ENCODE measurements at places on chromosomes 1 and 21.

DNA sequence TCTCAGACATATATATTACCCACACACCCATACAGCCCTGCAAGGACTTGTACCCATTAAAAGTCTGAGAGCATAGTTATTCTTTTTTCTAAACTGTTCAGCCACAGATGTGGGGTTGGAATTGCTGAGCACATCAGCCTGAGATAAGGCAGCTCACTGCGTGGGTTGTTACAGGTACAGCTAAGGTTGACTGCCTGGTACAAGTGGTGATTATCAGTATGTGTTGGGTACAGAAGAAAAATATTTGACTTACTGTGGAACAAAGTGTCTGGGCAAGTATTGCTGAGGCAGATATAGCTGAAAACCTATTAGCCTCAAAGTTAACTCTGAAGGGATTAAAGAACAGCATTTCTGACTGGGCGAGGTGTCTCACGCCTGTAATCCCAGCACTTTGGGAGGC is 5.0 kb downstream of the STX12 start:
- no peaks in the 10 kb centered on the region for H3K27me3 ChIP-seq
- peaks cover 17% of the 10 kb centered on the region for H3K4me1 ChIP-seq
- no peak for DNase-seq

GRCh38 chr1:50659107-50659662 is 235.9 kb upstream of the DMRTA2 start:
- H3K4me1 ChIP-seq = no peaks in the 10 kb centered on the region
- H3K27me3 ChIP-seq = no peaks in the 10 kb centered on the region
- H3K36me3 ChIP-seq = no peaks in the 10 kb centered on the region

DNA sequence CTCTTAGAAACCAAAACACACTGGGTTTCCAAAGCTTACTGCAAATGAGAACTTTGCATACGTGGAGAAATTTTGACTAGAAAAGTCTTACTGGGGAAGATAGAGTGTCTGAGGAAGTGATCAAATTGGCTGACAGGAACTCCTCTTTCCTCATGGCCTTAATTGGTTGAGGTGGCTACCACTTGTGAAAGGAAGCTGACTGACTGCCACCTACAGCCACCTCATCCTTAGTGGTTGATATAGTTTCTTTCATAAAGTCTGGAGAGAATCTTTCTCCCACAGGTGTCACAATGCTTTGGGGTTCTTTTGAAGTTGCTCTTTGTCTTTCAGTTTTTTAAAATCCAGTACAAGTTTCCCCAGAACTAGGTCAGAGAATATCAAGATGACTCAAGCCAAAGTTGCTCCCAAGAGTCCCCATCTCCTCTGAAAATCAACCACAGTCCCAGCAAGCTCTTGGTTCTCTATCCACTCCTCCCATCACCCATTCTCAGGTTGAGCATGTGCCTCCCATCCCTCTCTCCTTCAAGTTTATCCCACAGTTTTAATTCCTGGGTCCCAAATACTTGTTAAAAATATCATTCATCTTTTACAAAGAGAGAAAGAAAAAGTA is 43.3 kb downstream of the GPR88 start:
- H3K4me1 ChIP-seq = peaks cover 11% of the 10 kb centered on the region
- no peak for DNase-seq
- H3K27ac ChIP-seq = no peak overlapping the region
- H3K36me3 ChIP-seq = no peaks in the 10 kb centered on the region
- H3K27me3 ChIP-seq = no peaks in the 10 kb centered on the region

- H3K4me1 ChIP-seq = peaks cover 9% of the 10 kb centered on the region
- peak overlapping the region; percentile 11 for H3K27ac ChIP-seq
- no peak overlapping the region for H3K4me3 ChIP-seq
Measured at GRCh38 chr1:218430822-218431221, 85.7 kb downstream of the TGFB2 start.

GRCh38 chr1:159980786-159981185 is 26.7 kb upstream of the SLAMF9 start:
- H3K36me3 ChIP-seq = no peaks in the 10 kb centered on the region
- no peaks in the 10 kb centered on the region for H3K4me1 ChIP-seq
- H3K27me3 ChIP-seq = peaks cover 12% of the 10 kb centered on the region
- no peak for DNase-seq
- H3K27ac ChIP-seq = no peak overlapping the region

DNA sequence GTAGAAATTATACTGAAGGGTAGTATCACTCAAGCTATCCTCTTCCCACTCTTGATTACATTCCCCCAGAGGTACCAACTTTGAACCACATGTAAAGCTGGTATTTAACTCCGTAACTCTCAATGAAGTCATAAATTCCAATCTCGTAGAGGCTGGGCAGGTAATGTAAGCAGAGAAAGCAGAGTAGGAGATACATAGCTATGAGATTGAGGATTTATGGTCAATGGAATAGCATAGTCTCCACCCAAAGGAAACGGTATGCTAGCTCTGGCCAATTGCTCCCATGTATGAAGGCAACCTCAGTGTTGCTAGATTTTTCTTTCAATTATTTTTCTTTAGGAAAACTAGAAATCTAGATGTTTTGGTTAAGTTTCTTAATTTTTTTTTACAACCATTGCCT is 163.1 kb upstream of the NRIP1 start:
- no peak overlapping the region for H3K27ac ChIP-seq
- DNase-seq = no peak
- H3K4me3 ChIP-seq = no peak overlapping the region

DNA sequence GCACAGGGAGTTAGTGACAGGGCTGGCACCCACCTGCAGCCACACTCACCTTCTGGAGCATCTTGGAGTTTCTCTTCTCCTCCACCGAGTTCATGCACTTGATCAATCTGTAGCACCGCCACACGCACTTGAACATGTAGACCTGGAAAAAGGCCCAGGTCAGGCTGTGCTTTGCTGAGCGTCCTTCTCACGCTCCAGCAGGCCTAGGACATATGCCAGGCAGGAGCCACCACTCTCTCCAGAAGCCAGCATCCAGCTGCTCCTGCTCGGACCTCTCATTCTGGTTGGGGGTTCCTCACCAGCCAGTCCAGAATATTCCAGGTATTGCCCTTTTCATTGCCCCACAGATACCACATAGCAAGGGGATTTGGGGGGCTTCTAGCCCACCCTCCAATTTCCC is 11.7 kb upstream of the MATN1 start:
- H3K4me1 ChIP-seq = no peaks in the 10 kb centered on the region
- H3K4me3 ChIP-seq = no peak overlapping the region
- H3K27me3 ChIP-seq = no peaks in the 10 kb centered on the region
- no peak for DNase-seq
- H3K36me3 ChIP-seq = peaks cover 3% of the 10 kb centered on the region

DNA sequence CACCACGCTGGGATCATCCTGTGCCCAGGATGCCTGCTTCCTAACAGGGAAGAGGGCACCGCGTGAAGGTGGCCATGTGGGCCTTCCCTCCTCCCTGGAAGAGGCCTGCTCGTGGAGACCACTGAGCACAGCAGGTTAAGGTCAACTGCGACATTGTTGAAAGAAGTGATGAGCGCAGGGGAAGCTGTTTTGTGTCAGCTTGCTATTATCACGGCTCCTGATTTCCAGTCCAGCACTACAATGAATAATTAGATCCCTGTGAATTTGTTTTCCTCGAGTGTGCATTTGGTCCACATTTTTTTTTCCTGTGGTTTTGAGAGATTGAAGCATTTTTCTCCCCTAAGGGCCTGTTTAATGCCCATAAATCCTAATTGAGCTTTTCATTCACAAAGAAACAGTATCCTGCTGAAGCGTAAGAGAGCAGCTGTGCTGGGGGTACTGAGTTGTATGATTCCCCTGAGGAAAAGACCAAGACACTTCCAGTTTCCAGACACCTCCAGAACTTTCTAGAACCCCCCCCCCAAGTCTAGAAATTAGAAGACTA is 204.9 kb downstream of the KCNJ6 start:
- no peaks in the 10 kb centered on the region for H3K36me3 ChIP-seq
- no peak overlapping the region for H3K27ac ChIP-seq
- no peaks in the 10 kb centered on the region for H3K4me1 ChIP-seq
- no peak overlapping the region for H3K4me3 ChIP-seq

DNA sequence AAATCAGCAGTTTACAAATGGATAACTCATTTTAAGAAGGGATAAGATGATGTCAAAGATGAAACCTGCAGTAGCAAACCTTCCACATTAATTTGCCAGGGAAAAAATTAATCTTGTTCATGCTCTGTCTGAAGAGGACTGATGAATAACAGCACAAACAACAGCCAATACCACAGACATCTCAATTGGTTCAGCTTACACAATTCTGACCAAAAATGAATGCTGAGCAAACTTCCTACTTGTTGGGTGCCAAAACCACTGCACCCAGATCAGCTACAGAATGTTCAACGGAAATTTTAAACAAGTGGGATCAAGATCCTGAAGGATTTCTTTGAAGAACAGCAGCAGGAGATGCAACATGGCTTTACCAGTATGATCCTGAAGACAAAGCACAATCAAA is 98.3 kb downstream of the COQ8A start:
- no peaks in the 10 kb centered on the region for H3K4me1 ChIP-seq
- no peak for DNase-seq
- H3K27ac ChIP-seq = no peak overlapping the region

- no peak for DNase-seq
- H3K4me1 ChIP-seq = no peaks in the 10 kb centered on the region
- H3K27ac ChIP-seq = no peak overlapping the region
- H3K4me3 ChIP-seq = no peak overlapping the region
- H3K36me3 ChIP-seq = no peaks in the 10 kb centered on the region
Measured at GRCh38 chr1:54559771-54560231, 11.8 kb downstream of the ACOT11 start.

DNA sequence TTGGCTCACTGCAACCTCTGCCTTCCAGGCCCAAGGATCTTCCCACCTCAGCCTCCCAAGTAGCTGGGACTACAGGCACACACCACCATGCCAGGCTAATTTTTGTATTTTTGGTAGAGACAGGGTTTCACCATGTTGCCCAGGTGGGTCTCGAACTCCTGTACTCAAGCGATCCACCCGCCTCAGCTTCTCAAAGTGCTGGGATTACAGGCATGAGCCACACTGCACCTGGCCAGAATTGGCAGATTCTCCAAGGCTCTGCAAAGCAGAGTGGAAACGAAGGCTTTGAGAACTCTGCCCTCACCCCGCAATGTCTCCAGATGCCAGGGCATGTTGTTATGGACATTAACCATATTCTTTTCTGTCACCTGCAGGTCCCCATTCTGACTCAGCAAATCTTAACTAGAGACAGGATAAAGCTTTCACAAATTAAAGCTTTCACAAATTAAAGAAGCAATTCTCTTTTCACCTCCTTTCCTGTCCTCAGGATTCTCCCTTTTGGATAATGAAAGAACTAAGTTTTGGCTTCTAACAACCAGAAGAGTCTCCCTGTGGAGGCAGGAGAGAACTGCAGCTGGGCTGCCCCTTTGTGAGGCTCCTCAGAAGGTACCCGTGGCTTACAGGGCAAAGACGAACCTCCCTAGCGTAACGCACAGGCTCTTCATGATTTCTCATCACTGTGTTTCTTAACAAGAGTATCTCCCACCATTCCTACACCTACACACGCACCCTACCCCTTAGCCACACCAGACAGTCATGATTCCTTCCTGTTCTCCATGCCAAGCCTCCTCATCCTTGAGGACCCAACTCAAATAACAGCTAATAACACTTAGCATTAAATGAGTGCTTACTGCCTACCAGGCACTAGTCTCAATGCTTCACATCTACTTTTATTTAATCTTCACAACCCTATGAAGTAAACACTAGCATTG is 29.8 kb downstream of the GPA33 start:
- H3K4me1 ChIP-seq = peaks cover 3% of the 10 kb centered on the region
- no peak overlapping the region for H3K4me3 ChIP-seq

- DNase-seq = no peak
- no peaks in the 10 kb centered on the region for H3K27me3 ChIP-seq
- no peaks in the 10 kb centered on the region for H3K36me3 ChIP-seq
- H3K27ac ChIP-seq = no peak overlapping the region
- no peak overlapping the region for H3K4me3 ChIP-seq
Measured at GRCh38 chr1:5578690-5579089, 413.5 kb downstream of the NPHP4 start.

GRCh38 chr1:214277704-214278635 is 3.0 kb upstream of the SMYD2 start:
- H3K27me3 ChIP-seq = no peaks in the 10 kb centered on the region
- no peak for DNase-seq
- H3K27ac ChIP-seq = no peak overlapping the region
- peaks cover 4% of the 10 kb centered on the region for H3K4me1 ChIP-seq

DNA sequence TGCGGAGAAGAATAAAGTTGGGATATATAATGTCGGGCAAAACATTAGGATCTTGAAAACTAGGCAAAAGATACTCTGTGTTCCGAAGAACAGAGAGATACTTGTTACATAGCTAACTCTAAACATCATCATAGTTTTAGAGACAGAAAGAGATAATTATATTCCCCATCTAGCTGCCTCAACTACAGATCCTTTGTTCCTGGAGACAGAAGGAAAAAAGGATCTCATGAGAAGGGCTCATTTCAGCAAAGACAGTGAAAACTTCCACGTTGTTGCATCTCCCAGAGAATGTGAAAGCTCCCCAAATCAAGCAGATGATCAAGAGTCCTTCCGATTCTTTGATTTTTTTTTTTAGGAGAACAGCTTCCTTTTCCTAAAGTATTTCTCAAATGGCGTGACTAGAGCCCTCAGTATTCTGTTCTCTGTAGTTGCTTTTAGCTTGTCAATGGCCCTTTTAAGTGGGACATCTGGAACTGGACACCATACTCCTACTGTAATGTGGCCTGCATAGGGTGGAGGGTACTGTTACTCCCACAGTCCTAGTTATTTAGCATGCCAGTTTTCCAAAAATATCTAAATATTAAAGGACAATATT is 1048.2 kb downstream of the TTLL7 start:
- no peaks in the 10 kb centered on the region for H3K36me3 ChIP-seq
- no peak overlapping the region for H3K4me3 ChIP-seq
- H3K27ac ChIP-seq = no peak overlapping the region
- DNase-seq = no peak

DNA sequence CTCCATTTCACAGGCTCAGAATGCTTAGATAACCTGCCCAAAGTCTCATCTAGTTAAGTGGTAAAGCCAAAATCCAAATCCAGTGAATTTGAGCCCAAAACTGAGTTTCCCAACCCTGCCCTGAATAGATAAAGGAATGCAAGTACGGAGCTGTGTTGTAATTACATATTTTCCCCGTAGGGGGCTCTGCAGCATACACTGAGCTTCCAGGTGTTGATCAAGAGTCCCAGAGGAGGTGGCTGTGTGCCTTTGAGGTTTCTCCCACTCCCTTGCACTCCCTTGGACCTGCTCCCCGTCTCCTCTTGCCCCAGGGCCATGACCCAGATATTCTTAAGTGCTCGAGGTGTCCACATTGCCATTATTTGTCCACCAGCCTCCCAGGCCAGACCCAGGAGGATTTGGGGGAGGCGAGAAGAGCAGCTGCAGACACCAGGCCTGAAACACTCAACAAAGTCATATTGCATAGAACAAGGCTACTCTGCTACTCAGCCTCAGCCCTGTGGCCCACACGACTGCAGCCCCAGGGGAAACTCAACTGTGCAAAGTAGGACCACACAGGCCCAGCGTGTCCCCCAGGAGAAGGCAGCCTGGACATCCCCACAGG is 18.4 kb upstream of the LY9 start:
- no peaks in the 10 kb centered on the region for H3K36me3 ChIP-seq
- H3K4me1 ChIP-seq = no peaks in the 10 kb centered on the region
- no peak overlapping the region for H3K27ac ChIP-seq
- DNase-seq = peak; percentile 9

- H3K36me3 ChIP-seq = no peaks in the 10 kb centered on the region
- H3K4me3 ChIP-seq = no peak overlapping the region
- DNase-seq = no peak
- no peak overlapping the region for H3K27ac ChIP-seq
- peaks cover 36% of the 10 kb centered on the region for H3K4me1 ChIP-seq
- H3K27me3 ChIP-seq = no peaks in the 10 kb centered on the region
Measured at GRCh38 chr1:112870887-112871646, 84.9 kb downstream of the SLC16A1 start.

GRCh38 chr1:63087966-63088365 is 234.4 kb upstream of the FOXD3 start:
- no peaks in the 10 kb centered on the region for H3K27me3 ChIP-seq
- H3K4me3 ChIP-seq = no peak overlapping the region
- DNase-seq = no peak
- H3K4me1 ChIP-seq = no peaks in the 10 kb centered on the region
- H3K36me3 ChIP-seq = no peaks in the 10 kb centered on the region
